GM12864 (cell line): ENCODE measurements at places on chromosomes 7 and 10.

DNA sequence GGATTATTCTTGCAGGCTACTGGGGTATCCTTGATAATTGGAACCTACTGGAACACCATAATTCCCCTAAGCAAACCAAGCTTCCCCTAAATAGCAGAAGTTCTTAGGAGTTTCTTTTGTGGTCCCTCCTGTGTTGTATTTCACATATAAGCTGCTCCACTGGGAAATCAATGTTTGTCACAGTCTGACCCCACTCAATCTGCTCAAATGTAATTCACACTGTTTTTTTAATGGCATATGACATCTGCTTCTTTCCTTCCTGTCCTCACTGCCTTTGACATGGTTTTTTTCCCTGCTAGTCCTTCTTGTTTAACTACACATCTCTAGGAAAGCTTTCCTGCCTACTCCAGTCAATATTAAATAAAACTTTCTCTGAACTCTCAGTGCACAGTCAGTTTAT lies 1.8 kb upstream of the PTPRZ1 start:
- no peak for DNase-seq

- DNase-seq: no peak
Measured at GRCh38 chr7:4801839-4802231, 26.4 kb downstream of the AP5Z1 start.

GRCh38 chr7:123011766-123012369 lies 16.4 kb upstream of the TAS2R16 start:
- DNase-seq: no peak

- DNase-seq: no peak
Measured at GRCh38 chr10:91887272-91888076, 21.8 kb downstream of the FGFBP3 start.

GRCh38 chr10:113788604-113789083 lies 37.2 kb downstream of the PLEKHS1 start:
- DNase-seq: peak; percentile 42

GRCh38 chr7:24898691-24899090 lies 81.3 kb downstream of the OSBPL3 start:
- DNase-seq: no peak

GRCh38 chr7:24384362-24385030 lies 100.5 kb downstream of the NPY start:
- no peak for DNase-seq

- no peak for DNase-seq
Measured at GRCh38 chr7:157464971-157465886, 128.4 kb downstream of the DNAJB6 start.

DNA sequence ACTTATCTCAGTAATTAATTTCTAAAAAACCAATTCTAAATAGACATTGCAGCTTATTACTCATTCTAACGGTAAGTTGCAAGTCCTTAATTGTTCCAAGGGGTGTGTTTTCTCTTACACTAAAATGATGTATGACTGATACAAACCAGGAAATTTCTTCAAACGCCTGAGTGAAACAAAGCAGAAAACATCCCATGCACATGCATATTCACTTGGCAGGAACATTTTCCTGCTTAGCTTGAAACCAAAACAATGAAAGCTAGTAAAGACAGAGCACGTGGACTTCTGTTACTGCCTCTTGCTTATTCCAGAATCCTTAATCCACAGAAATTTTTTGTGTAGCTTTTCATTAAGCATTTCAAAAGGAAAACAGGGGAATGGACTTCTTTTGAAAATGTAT lies 187.7 kb downstream of the MTERF1 start:
- DNase-seq: no peak

GRCh38 chr10:111075577-111076185 lies 1.1 kb upstream of the ADRA2A start:
- no peak for DNase-seq

- no peak for DNase-seq
Measured at GRCh38 chr7:5491251-5492019, 67.8 kb upstream of the TNRC18 start.

DNA sequence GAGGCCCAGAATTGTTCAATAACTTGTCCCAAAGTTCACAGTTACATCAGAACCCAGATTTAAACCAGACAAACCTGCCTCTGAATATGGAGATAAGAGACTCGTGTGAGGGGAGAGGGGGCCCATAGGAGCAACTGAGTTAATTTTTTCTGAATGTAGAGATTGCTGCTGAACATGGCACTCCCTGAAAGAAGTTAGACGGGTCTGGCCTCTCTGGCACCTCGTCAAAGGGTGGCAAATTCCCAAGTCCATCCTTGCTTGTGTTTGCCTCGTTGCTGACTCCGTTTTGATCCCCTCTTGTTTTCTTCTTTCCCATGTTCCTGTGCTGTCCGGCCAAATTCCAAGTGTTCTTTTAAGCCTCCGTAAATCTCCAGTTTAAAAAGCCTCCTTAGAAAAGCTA lies 35.2 kb upstream of the YAE1 start:
- DNase-seq: no peak

- no peak for DNase-seq
Measured at GRCh38 chr10:88896372-88896993, 16.4 kb downstream of the STAMBPL1 start.

GRCh38 chr7:16066805-16067459 lies 354.4 kb downstream of the CRPPA start:
- no peak for DNase-seq

DNA sequence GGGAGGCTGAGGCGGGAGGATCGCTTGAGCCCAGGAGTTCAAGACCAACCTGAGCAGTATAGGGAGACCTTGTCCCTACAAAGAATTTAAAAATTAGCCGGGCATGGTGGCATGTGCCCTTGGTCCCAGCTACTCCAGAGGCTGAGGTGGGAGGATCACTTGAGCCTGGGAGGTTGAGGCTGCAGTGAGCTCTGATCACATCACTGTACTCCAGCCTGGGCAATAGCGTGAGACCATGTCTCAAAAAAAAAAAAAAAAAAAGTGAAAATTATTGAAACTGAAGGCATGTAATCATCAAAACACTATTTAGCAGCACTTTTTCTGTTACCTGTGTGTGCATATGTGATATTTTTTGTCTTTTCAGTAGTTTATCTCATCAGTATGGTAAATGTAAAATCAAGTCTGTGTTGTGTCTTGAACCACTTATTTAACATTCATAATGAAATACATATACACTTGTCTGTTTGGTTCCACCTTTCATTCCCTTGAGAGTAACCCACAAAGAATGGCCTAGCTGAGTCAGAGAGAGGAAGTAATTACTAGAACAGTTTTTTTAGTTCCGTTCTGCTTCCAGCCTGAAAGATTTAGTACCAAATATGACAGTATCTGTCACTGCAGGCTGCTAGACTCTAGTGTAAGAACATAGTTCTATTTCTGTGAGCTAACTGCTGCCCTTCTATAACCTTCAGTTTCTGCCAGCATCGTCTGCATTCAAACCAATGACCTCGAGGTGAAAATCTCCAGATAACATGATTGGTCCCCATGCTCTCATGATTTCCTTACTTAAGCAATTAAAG lies 68.6 kb downstream of the MMRN2 start:
- peak; percentile 76 for DNase-seq
